ENCODE measurements at places on chromosomes 3 and 15.
A peak's percentile ranks its signal among the peaks of the same experiment; 100 is the strongest.

GRCh38 chr15:65460741-65461347, 38.1 kb upstream of the IGDCC4 start:
- DNase-seq = peak; percentile 66

DNA sequence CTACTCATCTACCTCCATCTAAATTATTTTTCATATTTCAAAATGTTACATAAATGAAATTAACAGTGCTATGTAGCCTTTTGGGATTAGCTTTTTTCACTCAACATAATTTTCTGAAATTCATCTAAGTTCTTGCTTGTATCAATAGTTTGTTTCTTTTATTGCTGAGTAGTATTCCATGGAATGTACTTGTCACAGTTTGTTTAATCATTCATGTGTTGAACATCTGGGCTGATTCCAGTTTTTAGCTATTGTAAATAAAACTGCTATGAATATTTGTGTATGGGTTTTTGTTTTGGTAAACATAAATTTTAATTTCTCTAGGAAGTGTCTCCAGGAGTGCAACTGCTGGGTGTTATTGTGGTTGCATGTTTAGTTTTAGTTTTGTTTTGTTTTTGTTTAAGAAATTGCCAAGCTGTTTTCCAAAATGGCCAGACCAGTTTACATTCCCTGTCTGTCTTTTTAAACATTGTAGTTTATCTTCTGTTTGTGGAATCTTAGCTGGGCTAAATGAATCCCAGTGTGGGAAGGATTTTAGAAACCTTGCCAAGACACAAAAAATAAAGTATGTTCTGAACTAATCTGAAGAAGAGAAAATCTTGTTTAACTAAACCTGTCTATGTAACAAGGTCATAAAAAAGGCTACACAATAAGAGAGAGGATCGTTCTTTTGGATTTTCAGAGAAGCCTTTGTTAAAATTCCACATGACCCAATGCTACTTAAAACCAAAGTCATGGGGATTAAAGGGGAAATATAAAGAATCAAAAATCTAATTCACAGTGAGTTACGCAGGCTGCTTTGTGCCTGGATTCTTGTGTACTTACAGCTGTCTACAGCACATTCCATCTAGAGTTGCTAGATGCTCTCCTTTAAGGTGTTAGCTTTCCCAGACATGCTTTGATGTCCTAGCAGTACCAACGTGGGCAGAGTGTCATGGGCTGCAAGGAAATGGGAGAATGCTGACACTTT, 129.2 kb upstream of the SUCLG2 start:
- DNase-seq = no peak

DNA sequence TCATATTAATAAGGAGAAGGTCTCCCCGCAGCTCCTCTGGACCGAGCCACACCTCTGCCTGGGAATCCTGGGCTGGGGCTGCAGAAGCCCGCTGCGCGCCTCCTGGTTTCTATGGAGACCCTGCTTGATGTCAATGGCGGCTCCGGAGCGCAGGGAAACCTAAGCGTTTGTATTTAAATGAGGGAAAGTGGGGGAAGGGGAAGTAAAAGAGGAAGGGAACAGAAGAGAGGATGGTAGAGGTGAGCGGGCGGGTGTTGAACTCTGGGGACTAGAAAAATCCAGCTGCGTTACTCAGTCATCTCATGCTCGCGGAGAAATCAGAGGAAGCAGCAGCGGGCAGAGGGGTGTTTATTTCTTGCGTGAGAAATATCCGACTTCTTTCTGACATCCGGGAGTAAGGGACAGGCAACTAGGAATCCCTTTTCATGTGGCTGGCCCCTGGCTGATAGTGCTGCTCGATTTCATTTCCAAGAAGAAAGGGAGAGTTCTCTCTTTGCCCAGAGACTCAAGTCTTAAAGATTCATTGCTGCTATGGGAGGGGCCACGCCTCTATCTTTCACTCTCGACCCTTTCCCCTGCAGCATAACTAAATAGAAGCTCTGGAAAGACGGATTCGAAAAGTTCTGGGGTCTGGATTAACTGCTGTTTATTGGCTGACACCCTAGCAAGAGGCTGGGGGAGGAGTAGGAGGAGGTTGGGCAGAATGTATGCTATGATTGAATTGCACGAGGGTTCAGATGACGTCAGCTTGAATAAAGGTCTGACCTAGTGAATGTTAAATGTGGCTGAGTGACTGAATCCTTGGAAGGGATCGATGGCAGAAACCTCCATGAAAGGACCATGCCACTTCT, 110.5 kb upstream of the GAP43 start:
- DNase-seq = no peak

GRCh38 chr3:65851827-65852226, 186.9 kb downstream of the MAGI1 start:
- no peak for DNase-seq

DNA sequence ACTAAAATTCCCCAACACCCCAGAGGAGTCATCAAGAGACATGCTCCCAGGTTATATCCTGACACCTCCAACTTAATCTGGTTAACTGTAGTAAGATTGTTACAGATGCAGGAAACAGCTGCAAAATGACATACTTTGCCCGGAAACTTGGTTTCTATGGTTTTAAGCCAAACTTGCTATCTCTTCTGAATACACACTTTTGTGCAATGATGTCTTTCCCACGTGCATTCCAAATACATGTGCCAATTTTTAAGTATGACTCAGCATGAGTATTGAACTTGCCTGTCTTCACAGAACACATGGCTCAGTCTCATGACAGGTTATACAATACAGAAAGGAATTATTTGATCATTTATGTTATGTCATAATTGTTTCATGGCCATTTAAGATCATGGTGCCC, 207.0 kb upstream of the DCBLD2 start:
- no peak for DNase-seq

DNA sequence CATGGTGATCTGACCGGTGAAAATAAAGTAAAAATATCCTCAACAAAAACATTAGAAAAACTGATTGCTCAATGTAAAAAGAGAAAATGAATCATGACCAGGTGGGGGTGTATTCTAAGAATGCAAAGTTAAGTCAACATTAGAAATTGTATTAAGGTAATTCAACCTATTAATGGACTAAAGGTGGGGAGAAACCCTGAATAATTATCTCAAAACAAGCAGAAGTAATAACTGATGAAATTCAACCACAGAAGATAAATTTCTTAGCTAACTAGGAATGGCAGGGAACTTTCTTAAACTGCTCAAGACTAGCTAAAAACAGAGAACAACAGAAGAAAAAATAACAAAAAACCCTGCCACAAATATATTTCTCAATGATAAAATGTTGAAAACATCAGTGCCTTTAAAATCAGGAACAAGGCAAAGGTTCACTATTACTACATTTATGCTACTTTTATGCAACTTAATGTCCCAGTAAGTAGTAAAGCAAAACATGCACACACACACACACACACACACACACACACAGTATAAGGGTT, 204.4 kb upstream of the THBS1 start:
- no peak for DNase-seq

DNA sequence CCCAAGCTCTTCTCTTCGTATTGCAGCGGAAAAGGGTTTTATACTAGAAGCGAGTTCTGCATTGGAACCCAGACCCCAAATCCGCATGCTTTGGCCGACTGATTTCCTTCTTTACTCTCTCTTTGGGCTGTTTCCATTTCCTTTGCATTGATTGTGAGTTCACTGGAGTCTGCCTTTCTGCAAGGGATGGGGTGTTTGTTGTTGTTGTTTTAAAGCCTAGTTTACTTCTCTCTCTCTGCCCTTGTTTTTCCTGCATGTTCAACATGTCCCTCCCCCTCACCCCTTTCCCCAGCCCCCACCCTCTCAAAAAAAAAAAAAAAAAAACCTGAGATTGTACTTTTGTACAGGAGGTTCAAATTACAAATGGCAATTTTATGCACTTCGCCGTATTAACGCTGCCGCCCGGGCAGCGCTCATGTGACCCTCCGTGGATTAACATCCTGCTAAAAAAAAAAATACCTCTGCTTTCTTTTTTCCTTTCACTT, 2.2 kb downstream of the NR2F2 start:
- no peak for DNase-seq

GRCh38 chr3:129749692-129750091, 143.2 kb upstream of the PLXND1 start:
- no peak for DNase-seq

- DNase-seq = no peak
These were observed 32.6 kb upstream of the ITGA11 start for GRCh38 chr15:68464448-68465090.

- DNase-seq = no peak
These were observed 47.1 kb upstream of the ADGRG7 start for GRCh38 chr3:100562224-100562857.

- no peak for DNase-seq
These were observed 22.6 kb upstream of the LRTM1 start for GRCh38 chr3:54950391-54951003.

- DNase-seq = no peak
These were observed 33.1 kb downstream of the RAB11A start for GRCh38 chr15:65902373-65902772.

DNA sequence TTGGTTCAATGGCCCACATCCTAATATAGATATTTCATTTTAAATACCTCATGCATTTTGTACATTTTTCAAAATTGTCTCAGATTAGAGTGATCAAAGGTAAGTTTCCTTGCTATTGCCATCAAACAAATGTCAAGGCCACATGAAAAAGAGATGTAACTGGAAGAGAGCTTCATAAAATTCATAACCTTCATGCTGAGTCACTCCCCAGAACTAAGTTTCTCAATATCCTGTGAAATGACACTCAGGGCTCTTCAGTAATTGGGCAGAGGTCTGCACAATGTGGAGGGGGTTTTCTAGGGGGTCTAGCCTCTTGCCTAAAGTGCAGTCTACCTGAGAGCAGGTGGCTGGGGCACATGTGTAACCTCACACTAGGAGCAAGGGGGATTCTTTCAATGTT, 152.2 kb upstream of the SLC2A2 start:
- no peak for DNase-seq

DNA sequence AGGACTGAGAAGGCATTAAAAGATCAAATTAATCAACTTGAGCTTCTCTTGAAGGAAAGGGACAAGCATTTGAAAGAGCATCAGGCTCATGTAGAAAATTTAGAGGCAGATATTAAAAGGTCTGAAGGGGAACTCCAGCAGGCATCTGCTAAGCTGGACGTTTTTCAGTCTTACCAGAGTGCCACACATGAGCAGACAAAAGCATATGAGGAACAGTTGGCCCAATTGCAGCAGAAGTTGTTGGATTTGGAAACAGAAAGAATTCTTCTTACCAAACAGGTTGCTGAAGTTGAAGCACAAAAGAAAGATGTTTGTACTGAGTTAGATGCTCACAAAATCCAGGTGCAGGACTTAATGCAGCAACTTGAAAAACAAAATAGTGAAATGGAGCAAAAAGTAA, 149.7 kb upstream of the LRRFIP2 start:
- DNase-seq = no peak

DNA sequence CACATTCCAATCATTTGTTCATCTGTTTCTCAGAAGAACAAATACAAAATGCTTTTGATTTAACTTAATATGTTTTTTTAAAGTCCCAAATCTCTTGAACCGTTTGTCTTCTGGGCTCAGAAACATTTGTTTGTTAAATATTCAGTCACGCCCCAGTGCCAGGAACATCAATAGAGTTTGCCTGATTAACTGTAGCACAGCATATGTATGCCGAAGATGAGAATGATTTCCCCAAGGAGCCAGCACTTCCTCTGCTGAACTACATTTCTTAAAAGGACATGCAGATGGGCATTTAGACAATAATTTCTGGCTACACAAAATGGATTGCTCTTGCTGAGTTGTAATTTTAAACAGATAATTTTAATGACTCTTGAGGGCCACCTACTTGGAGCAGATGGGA, 191.6 kb upstream of the FAM3D start:
- DNase-seq = no peak

- DNase-seq = no peak
These were observed 1.4 kb downstream of the VEPH1 start for GRCh38 chr3:157501863-157502262.

DNA sequence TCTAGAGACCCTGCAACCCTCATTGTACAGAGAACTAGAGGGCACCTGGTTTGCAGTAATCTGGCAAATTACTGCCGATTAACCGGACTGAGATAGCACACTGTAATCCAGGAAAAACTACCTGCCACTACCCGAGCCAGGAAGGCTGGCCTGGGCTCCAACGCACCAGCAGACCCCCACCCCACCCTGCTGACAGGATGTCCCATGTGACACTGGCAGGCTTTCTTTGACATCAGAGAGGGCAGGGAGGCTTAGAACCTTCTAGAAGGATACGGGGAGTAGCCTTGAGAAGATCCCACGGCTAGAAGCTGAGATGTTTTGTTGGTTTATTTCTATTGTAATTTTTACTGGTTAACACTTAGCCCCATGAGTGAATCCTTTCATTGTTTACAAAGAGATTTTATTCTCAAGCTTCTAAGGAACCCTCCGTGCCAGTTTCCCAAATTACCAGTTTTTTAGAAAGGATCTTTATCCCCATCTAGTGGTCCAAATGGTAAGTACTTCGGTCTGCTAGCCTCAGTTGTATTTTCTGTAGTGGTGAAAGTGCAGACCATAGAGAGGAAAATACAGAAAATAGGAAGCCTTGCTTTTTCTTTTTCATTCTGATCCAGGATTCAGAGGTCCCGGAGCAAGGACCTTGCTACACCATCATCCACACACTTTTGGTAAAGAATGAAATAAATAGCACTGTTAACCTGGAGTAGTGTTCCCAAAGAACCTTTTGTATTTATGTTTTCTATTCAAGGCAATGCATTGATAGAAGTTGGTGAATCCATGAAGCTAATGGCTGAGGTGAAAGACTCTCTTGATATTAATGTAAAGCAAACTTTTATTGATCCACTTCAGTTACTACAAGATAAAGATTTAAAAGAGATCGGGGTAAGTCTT, 81.9 kb upstream of the ADAMTSL3 start:
- DNase-seq = no peak

- no peak for DNase-seq
These were observed 698 bp downstream of the MELTF start for GRCh38 chr3:197028728-197029510.

GRCh38 chr15:69377216-69377970, 36.8 kb upstream of the KIF23 start:
- DNase-seq = no peak

All from stimulated activated naive CD8-positive, alpha-beta T cell treated with anti-CD3 and anti-CD28 coated beads, Interleukin-15, amount 100 ng/mL, for 72 hours (primary cell).